Stimulated activated CD4-positive, alpha-beta T cell treated with anti-CD3 and anti-CD28 coated beads, TNF-alpha, amount 100 ng/mL, for 1 hour (primary cell): ENCODE measurements at places on chromosomes 13 and 19.

DNA sequence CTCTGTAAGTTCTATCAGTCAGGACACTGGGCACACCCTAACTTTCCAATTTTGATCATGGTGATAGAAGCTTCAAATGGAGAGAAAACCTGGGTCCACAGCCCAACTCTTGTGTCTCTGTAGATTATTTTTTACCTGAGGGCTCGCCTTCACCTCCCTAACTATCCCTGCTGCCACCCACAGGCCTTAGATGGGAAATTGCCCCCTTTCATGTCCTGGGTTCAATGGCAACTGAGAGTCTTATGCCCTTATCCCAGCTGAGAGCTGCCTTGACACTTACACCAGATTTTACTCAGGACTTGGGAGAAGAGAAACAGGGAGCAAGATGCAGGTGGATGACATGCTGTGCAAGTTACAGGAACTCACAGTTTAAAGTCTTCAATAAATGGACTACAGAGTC is 81.7 kb downstream of the RAP2A start:
- no peak for DNase-seq

DNA sequence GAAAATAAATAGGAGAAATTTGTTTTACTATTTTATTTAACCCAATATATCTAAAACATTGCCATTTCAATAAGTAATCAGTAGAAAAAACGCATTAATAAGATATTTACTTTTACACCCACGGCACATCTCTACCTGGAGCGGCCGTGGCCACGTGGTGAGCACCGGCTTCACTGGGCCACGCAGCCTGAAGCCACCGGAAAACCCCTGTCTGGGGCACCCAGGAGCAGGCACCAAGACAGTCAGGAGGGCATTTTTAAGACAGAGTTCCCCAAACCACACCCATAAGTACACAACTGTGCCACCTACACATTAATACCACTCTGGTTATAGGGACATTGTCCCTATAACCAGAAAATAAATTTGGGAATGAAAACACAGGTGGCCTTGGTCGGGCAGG is 80.9 kb downstream of the SPACA7 start:
- no peak for DNase-seq

GRCh38 chr13:33334831-33335230 is 49.3 kb upstream of the STARD13 start:
- DNase-seq, result no peak

GRCh38 chr19:20669263-20669662 is 7.9 kb upstream of the ZNF626 start:
- no peak for DNase-seq
